ENCODE measurements at places on chromosomes 3 and 15. TPM values are rescaled to one million over a fixed set of nuclear protein-coding genes. Genes with fewer than 3 reads are reported as not detected.

Gene CAMP
- not detected for total RNA-seq

Gene CMTM7
- 9.2 TPM for total RNA-seq

Gene CMTM8
- 3.2 TPM for total RNA-seq

Gene ROBO2
- 3.4 TPM for total RNA-seq

Gene KLF15
- 10.6 TPM for total RNA-seq

Gene PSTPIP1
- 12.9 TPM for total RNA-seq

Gene CYP1A1
- 0.48 TPM for total RNA-seq

Gene SSUH2
- total RNA-seq: 0.32 TPM

DNA sequence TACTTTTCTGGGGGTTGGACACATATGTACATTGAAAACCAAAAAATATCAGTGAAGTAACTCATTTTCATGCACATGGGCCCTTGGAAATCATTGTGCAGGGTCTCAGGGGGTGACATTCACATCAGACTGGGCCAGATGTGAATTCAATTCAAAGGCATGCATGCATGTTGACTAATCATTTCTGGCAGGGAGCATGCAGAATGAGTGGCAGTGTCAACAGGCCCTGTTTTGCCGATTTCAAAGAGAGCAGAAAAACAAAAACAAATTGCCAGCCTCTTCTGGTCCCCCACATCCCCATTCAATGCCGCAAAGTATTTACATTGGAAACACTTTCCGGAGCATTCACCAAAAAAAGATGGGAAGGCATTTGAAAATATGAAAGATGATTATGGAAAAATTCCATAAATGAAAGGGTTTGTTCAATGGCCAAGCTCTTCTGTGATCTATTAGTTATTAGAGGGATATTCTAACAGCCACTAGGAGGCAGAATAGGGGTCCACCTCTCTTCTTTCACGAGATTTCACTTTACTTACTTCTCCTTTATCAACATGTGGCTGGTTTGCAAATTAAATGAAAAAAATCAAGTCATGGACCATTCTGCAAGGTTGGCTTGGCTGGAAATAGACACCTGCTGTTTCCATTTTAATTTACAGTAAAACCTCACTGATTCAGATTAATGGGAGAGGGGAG, 119.9 kb upstream of the FEZF2 start:
- DNase-seq: no peak

DNA sequence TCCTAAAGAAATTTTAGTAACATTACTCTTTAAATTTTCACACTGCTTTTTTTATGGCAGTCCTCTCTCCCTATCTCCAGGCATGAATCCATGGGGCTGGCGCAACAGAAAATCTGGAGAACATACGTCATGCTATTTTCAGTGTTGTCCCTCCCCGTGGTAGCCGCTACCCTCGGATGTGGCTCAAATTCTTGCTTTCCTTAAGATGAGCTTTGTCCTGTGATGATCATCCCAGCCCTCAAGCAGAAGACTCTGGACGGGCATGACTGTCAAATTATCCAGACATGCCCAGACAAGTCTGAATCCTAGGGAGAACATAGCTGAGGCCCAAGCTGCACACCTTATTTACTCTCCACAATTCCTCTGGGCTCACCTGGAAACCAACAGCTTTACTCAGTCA, 49.1 kb downstream of the FMN1 start:
- DNase-seq: no peak

DNA sequence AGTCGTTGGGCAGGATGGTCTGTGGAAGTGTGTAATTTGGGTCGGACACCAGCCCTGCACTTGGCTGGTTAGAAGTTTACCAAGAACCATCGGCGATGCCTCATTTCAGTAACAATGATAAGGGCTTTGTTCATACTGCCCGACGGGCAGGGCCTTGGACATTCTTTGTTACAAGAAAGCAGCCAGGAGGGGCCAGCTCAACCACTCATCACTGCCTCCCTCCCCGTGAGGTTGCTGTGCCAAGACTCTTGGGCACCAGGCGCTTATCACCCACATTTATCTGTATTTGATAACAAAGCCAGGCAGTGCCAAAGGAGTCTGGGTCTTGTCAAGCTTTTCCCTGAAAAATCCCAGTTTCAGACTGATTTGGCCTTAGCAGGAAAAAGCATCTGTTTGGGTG, 235.0 kb downstream of the ADAMTS17 start:
- DNase-seq: peak; percentile 36

GRCh38 chr3:13044496-13045240, 28.6 kb downstream of the IQSEC1 start:
- no peak for DNase-seq

DNA sequence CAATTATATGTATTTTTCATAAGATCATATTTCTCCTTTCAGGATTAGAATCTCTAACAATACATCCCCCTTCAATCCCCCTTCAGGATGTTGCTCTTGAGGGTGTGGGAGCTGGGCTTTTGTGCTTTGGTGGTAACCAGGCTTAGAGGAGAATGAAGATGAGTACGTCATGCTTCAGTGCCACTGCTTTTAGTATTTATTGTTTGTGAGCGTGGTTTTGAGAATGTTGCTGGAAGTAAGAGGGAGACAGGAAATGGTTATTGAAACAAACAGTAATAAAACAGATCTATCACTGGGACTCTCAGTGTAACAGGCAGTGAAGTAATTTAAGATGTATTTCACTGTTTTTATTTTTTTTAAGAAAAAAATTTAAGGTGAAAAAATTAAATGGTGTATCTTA, 35.3 kb downstream of the GBE1 start:
- no peak for DNase-seq

DNA sequence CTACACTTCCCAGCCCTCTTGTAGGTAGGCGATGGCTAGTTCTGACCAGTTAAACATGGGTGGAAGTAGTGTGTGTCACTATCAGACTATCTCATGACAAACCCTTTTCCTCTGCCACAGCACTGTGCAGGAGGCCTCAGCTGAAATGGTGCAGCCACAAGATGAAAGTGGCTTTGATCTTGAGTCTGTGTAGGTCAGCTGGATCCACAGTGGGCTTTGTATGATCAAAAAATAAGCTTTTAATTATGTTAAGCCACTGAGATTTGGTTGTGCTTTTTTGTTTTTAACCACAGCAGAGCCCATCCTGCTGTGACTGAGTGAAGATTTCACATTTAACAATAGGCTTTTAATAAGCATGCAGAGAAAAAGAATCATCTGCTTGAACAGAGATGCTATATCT, 19.7 kb downstream of the RCN2 start:
- no peak for DNase-seq

DNA sequence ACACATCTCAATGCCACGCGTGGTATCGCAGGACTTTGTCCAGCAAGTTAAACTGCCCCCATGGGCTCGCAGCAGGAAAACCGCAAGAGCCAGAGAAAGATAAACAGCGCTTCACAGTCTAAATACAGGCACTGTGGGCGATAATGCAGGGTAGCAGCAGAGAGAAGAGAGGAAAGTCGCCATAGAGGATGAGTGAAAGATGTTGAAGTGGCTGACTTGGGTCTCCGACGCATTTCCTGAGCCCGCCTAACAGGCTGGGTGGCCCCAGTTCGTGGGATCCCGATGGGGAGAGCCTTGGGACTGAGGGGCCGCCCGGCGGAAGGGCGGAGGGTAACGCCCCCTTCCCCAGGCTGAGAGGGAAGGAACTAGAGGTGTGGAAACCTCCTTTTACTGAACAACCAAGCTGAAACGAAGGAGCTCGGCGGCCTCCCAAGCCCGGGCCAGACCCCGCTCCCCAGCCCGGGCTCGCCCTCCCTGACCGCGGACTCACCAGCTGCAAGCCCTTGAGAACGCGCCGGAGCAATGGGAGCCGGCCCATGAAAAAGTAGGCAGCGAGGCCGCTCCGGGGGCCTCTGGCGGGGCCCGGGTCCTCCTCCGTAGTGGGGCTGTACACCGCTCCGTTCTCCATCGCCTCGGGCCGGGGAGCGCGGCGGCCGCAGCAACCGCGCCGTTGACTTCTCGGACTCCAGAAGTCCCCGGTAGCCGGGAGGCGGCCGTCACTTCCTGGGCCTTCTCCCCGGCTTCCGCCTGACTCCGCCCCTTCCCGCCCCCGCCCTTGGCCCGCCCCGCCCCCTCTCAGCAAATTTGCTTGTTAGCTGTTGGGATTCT, at the start of gene CMTM6:
Gene CMTM6, minus strand, starts transcription at position 735 of the 828 bp plus-strand sequence. Its CDS starts 107 bp downstream, at position 628.
- DNase-seq: peak; percentile 94

- no peak for DNase-seq
Measured at GRCh38 chr15:77584201-77584600, 48.5 kb downstream of the LINGO1 start.

DNA sequence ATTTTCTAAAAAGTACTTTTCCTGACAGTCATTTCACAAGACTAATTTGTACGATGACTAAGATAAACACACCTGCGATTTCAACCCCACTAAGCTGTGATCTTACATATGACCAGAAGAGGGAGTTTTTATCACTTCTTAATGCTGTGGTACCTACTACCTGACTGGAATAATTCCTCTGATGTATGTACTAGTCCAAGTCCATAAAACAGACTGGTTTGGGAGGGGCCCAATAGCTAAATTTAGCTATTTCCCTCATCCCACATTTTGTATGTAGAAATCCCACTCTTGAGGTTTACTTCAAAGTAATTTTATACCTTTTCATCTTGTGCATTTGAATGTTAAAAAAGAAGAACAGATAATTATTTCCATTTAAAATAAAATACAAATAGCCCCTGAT, 49.7 kb upstream of the SCAANT1 start:
- no peak for DNase-seq

- no peak for DNase-seq
Measured at GRCh38 chr3:67011414-67012131, 13.5 kb downstream of the KBTBD8 start.

- no peak for DNase-seq
Measured at GRCh38 chr3:43335799-43336198, 49.5 kb downstream of the SNRK start.

DNA sequence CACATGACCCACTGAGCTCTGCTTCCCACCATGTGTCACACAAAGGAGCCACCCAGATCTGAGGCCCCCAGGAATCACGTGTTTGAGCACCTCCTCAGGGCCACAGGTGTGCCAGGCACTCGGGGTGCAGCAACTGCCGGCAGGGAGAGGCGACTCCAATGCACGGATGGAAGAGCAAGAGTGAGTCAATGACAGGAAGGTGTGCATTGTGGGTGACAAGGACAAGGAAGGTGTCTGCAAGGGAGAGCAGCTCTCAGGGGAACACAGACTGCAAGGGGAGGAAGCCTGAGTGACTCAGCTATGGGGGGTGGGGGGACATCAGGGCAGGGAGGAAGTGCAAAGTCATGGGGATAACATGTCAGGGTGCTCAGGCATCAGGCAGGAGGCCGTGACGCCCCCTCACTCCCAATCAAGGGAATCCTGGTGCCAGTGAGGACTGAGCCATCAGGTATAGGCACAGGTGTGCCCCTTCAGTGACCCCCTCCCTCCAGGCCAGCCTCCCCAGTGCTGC, 67.4 kb downstream of the NUP210 start:
- no peak for DNase-seq

DNA sequence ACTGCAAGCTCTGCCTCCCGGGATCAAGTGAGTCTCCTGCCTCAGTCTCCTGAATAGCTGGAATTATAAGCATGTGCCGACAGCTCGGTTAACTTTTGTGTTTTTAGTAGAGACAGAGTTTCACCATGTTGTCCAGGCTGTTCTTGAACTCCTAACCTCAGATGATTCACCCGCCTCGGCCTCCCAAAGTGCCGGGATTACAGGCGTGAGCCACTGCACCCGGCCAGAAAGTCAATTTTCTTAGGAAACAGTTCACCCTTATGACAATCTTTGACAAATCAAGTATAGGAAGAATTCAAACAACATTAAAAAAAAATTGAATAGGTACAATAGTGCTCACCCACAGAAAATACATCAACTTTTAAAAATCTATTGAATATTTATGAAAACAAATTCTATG, 23.6 kb upstream of the DUT start:
- no peak for DNase-seq

DNA sequence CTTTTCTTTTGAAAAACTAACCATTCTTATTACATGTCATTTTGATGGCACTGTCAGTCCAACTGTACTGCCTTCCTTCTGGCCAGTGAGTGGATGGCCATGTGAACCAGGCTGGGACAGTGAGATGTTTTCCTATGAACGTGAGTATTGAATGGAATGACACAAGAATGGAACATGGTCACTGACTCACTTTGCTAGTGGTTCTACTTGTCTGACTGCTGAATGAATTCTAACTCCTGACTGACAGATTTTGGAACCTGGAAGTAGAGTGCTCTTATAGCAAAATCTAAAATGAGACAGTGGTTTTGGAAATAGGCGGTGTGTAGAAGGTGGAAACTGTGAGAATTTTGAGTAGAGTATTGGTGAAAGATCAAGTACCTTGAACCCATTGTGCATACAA, 606.9 kb upstream of the KCNMB2 start:
- no peak for DNase-seq

GRCh38 chr15:67761343-67761742, 64.0 kb upstream of the SKOR1 start:
- DNase-seq: no peak

DNA sequence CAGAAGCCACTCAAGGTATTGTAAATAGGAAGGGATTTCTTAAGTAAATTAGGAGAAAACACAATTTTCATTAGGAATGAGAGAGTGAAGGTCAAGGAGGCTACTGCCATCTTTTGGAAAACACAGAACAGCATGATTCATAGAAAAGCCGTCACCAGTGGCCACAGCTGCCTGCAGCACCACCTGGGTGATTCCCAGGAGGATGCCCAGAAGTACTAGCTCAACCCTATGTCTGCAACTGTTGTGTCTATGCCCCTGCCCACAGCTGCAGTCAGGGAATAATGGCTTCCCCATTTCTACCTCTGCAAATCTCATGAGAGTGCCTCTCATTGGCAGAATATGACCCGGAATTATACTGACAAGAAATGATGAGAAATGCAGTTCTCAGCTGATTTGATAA, 300.0 kb downstream of the IGSF11 start:
- DNase-seq: no peak

GRCh38 chr15:48646331-48646730, 822 bp upstream of the FBN1 start:
- DNase-seq: no peak

GRCh38 chr3:32869513-32870047, 51.8 kb downstream of the TRIM71 start:
- DNase-seq: no peak

GRCh38 chr15:44101944-44102343, 93.1 kb downstream of the FRMD5 start:
- no peak for DNase-seq

DNA sequence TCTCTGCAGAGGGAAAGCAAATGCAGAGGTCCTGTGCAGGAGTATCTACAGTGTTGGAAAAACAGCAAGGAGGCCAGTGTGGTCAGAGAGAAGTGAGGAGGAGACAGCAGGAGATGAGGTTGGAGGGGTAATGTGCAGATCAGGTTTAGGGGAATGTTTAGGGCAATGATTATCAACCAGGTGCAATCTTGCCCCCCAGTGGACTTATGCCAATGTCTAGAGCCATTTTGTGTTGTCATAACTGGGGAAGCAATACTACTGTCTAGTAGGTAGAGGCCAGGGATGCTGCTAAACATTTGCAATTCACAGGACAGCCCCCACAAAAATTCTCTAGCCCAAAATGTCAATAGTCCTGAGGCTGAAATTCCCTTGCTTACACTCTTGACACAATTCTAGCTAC, 13.1 kb downstream of the CCDC191 start:
- no peak for DNase-seq

- no peak for DNase-seq
Measured at GRCh38 chr15:46607077-46607476, 972.2 kb downstream of the SQOR start.
